ENCODE measurements at places on chromosomes 7 and 10. TPM values are rescaled to one million over a fixed set of nuclear protein-coding genes. Genes with fewer than 3 reads are reported as not detected.

Gene GNGT1
- not detected for total RNA-seq

Gene SH2D4B
- total RNA-seq: 0.11 TPM

Gene GHRHR
- total RNA-seq: not detected

Gene HOXA5
- total RNA-seq: not detected

Gene GRK5
- 28.2 TPM for total RNA-seq

Gene HOXA11
- not detected for total RNA-seq

Gene CCDC3
- total RNA-seq: 2.5 TPM

Gene STEAP2
- total RNA-seq: 0.24 TPM

Gene CUZD1
- total RNA-seq: 2.6 TPM

Gene ARHGEF35
- 5.1 TPM for total RNA-seq

Gene FAM13C
- not detected for total RNA-seq

Gene SPDYE6
- total RNA-seq: not detected

Gene ACTL6B
- not detected for total RNA-seq

Gene CAPZA2
- 108 TPM for total RNA-seq

Gene ZNF479
- total RNA-seq: not detected

Gene CYP26C1
- not detected for total RNA-seq

Gene MMP21
- not detected for total RNA-seq
